ENCODE measurements at places on chromosomes 16 and 17.
A peak's percentile ranks its signal among the peaks of the same experiment; 100 is the strongest.

GRCh38 chr17:65099941-65100315 is 37.2 kb upstream of the RGS9 start:
- peak; percentile 34 for DNase-seq

DNA sequence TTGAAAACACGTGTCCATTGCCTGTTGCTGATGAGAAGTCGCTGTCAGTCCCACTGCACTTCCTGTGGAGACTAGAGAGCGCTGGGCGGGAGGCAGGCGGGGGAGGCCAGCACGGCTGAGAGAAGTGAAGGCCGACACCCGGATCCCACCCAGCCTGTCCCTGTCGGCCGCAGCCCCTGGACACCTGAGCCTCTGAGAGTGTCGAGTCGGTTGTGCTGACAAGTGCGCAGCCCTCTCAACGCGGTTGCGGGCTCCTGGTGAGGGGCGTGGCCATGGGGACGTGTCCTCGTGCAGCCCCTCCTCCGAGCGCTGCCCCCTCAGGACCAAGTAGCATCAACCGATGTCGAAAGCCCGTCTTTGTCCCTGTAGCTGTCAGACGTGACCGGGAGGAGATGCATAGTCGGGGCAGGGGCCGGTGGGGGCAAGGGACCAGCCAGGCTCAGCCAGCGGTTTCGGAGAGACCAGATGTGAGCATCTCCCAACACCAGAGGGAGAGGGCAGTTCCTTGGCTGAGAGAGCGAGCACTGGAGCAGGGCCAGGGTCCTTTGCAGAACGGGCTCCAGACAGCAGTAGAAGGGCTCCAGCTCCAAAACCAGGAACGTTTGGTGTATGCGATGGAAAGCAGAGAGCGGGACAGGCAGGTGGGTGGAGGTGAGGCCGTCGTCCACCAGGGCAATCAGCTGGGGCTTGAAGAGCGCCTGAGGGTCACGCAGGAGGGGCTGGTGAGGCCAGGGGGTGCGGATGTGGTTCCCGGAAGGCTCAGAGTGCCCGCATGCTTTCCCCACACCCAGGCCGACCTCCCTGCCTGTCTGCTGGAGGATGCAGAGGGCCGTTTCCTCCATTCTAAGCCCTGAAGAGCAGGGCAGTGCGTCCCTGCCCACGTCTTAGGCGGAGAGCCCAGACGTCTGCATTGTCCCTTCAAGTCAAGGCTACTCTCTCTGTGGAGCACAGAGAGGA is 43.3 kb upstream of the CHMP6 start:
- no peak for DNase-seq

GRCh38 chr16:27529962-27530361 is 19.8 kb downstream of the GTF3C1 start:
- no peak for DNase-seq

GRCh38 chr17:40813804-40814203 is 8.6 kb downstream of the KRT10 start:
- DNase-seq: no peak

DNA sequence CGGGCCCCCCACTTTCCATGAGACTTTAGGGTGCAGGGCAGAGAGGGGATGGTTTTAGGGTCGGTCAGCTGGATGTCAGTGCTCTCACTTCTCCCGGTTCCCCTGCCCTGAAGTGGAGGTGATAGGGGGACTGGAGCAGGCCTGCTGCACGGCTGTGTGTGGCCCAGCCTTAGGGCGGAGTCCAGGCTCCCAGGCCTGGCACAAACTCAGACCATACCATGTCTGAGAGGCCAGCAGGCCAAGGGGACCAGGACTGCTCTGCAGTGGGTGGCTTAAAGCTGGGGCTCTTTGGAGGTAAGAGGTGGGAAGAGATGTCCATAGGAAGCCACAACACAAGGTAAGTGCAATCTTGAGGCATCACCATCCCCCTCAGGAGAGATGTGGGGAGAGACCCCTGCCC is 8.3 kb downstream of the TFAP4 start:
- no peak for DNase-seq

GRCh38 chr16:24118126-24118821 is 137.9 kb upstream of the CACNG3 start:
- no peak for DNase-seq

DNA sequence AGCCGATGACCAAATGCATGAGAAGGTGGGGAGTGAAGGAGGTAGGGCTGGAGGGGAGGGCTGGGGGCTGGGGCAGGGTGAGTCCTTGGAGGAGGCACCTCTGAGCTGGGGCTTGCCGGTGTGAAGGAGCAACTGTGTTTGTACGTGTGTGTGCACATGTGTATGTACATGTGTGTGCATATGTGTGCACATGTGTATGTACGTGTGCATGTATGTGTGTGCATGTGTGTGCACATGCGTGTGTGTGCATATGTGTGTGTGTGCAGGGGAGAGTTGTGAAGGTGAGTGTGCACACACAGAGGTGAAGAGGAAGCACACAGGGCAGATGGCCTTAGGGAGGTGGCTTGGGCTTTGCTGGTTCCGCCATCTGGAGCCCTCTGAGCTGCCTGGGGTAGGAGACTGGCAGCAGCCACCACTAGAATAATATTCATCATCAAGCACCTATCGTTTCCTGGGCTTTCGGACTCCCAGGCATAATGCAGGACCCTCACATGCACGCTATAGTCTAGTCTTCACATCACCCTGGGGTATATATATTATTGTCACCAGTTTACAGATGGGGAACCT is 120.9 kb upstream of the CDC42EP4 start:
- no peak for DNase-seq

DNA sequence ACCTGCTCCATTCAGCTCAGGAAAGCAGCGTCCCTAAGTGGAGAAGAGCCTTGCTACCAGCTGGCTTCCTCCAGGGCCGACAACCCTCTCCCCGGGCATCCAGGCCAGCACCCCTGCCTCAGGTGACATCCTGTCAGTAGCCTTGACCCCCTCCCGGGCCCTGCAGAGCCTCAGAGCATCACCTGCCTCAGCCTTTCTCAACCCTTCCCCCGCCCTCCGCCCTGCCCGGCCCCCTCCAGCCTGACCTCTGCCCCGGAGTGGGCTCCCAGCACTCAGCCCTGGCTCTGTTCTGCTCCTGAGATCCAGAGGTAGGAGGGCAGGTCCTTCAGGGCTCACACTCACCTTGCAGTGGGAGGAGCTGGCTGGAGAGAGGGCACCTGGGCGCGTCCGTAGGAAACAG is 73.8 kb upstream of the METRNL start:
- no peak for DNase-seq

DNA sequence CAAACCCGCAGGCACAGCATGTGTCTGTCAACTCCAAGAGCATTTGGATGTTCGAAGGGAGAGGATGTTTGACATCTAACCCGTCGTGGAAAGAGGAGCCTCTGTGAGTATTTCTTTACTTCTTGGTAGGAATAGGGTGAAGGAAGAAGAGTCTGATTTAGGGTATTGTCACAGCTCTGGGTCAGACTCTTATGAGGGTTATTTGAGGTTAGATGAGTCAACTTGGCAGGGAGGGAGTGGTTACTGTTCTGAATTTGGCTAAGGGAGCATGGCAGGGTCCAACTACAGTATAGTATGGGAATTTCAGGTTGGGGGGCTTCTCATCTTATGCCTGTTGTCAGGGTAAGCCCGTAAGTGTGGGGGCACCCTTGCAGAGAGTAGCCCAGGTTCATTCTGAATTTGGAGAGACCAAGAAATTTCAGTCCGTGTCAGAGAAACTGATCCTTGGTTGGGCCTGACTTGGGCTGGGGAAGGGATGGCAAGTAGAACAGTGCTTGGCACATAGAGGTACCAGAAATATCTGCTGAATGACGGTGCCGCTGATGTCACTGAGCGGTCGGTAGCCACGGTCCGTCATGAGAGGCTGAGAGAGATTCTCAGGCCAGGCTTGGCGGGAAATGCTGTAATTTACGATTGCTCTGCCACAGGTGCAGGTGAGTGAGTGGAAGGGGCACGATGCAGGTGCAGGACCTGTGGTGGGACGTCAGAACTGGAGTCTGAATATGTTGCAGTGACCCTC is 43.2 kb downstream of the MYH3 start:
- no peak for DNase-seq

GRCh38 chr16:9135797-9136196 is 44.4 kb downstream of the HAPSTR1 start:
- DNase-seq: no peak

GRCh38 chr17:57401556-57402488 is 145.5 kb downstream of the MSI2 start:
- no peak for DNase-seq

DNA sequence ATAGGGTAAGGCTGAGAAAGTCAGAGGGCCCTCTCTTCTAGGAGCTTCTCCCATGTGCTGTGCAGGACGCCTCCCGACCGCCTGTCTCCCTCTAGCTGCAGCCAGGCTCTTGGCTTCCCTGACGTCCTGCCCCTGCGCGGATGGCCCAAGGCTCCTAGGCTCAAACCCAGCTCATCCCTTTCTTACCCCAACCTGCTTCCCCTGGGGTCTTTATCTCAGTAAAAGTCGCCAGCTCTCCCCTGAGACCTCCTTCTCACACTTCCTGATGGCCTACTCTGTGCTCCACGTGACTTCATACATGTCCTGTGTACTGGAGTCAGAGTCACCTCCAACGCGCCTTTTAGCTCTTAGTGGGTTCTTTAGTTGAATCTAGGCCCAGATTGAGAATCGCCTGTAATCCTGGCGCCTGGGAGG is 1.1 kb upstream of the ZNF747 start:
- peak; percentile 87 for DNase-seq

DNA sequence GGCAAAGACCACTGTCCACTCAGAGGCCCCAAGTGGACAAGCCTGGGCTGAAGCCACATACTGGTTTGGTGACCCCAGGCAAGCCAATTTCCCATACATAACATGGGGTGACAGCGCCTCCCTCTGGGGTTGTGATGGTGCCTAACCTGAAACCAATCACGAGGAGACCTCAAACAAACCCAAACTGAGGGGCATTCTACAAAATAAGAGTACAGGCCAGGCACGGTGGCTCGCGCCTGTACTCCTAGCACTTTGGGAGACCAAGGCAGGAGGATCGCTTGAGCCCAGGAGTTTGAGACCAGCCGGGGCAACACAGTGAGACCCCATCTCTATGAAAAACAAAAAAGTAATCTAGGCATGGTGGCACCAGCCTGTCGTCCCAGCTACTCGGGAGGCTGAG is 3.6 kb downstream of the P2RX5 start:
- no peak for DNase-seq

DNA sequence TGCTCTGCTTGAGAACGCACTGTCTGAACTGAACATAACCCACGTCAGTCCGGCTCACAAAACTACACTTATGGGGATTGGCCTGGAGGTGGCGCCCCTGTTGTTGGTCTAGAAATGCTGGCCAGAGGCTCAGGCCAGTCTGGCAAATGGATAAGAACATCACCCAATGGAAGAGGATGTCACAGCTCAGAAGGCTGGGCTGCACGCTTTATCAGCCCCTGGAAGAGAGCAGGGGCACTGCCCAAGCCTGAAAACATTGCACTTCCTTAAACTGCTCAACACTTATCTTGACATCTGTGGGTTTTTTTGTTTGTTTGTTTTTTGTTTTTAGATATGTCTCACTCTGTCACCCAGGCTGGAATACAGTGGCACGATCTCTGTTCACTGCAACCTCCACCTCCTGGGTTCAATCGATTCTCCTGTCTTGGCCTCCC is 24.8 kb upstream of the BPTF start:
- DNase-seq: peak; percentile 78

DNA sequence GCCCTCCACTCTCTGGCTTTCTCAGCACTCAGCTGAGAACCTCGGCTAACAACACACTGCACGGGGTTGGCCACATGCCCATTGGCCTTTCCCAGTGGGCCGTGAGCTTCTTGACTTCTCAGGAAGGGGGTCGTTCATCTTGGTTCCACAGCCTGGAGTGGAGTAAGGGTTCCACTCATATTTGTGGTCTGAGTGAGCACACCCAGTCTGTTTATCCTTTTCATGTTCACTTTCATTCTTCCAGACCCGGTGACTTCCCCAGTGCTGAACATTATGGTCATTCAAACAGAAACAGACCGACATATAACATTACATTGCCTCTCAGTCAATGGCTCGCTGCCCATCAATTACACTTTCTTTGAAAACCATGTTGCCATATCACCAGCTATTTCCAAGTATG is 8.2 kb downstream of the MILR1 start:
- DNase-seq: no peak

DNA sequence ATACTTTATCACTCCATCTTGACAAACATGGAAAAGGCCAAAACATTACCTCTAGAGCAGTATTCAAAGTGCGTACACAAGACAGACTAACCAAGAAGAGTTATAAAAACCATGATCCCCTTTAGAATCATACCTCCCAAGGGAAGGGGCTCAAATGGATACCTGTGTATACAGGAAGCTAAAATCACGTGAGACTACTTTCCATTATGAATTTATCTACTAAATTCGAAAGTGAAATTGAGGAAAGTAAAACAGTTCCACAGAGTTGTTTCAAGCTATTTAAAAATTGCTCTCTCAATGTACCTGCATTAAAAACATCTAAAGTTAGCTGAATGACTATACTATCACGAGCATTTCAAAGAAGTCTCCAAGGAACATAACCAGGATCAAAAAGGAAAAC is 32.7 kb downstream of the AP1G1 start:
- DNase-seq: no peak

GRCh38 chr17:81189670-81190530 is 23.9 kb upstream of the AATK start:
- no peak for DNase-seq

- peak; percentile 71 for DNase-seq
Observed at GRCh38 chr16:728131-728889, 1.4 kb downstream of the HAGHL start.

GRCh38 chr17:58388302-58389190 is 28.8 kb downstream of the RNF43 start:
- no peak for DNase-seq

- DNase-seq: no peak
Observed at GRCh38 chr17:2034157-2034556, 4.2 kb downstream of the DPH1 start.

DNA sequence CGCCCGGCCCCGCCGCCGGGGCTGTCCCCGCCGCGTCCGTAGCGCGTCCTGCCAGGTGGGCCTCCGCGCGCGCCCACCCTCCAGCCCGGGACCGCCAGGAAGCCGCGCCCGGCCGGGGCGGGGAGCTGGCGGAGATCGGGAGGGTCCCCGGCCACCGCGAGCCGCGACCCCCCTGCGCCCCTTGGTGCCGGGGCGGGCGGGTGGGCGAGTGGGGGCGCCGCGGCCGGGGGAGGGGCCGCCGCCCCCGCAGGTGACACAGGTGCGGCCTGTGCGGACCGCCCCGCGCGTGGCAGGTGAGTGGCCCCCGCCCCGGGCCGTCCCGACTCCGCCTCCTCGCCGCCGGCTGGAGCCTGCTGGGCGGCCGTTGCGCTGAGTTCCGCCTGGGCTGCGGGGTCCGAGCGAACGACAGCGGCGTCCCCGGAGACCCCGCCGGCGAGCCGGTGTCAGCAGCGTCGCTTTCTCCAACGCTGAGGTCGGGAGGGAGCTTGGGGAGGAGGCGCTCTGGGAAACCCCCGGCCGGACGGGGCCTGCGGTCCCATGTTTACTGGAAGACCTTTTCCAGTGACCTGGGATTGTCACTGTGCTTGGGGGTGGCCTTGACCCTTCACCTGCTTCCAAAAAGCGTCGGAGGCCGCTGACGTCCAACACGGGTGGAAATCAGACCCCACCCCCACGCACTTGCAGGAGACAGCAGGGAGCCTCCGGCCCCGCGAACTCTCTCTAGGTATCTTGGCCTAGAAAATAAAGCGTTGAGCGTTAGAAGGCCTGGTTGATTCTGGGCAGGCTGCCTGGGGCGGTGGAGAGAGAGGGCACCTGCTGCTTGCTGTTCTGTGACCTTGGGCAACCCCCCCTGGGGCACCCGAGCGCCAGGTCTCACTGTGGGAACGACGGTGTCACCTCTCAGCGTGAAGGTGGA is 542 bp downstream of the KLHL36 start:
- DNase-seq: no peak

All from SHP77 (cell line).